Trophoblast cell (in vitro differentiated cells and primary cell): ENCODE measurements at places on chromosomes 2 and 18.

DNA sequence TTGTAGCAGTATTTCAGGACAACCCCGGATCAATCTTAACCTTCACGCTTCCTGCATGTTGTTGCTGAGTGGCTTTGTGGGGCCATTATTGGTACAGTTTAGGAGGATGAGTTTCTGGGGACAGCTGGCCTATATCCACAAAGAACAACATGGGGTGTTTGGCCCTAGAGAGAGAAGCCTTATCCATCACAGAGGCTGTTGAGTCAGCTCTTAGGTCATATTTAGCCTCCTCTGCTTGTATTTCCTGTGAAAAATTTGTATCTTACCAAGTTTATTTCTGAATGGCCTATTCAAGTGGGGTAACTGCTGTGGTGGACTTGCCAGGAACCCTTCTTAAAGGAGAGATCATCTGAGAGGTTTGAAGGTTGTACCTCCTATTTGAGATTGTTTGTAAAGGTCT, 77.6 kb downstream of the MAP4K4 start:
- H3K27me3 ChIP-seq, result no peaks in the 10 kb centered on the region
- H3K4me1 ChIP-seq, result peaks cover 27% of the 10 kb centered on the region
- no peak for DNase-seq
- no peaks in the 10 kb centered on the region for H3K36me3 ChIP-seq
- no peak overlapping the region for H3K27ac ChIP-seq
- no peak overlapping the region for H3K4me3 ChIP-seq

DNA sequence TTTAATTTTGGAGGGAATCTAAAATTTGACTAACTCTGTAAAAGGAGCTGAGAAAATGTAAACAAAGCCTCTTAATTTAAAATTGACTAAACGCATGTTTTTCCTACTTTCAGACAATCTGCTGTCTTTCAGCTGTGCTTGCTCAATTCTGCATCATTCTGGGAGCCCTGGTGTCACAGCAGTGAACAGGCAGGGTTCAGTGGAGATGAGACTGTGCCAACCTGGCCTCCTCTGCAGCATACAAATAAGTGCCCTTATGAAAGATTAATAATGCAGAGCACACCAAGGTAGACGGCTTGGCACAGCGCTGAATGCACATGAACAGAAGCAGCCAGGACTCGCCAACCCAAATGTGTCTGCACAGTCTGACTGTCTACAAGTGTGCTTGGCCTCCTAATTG, 222.0 kb upstream of the CHAC2 start:
- H3K27ac ChIP-seq, result no peak overlapping the region
- H3K27me3 ChIP-seq, result no peaks in the 10 kb centered on the region
- H3K36me3 ChIP-seq, result no peaks in the 10 kb centered on the region
- H3K4me3 ChIP-seq, result no peak overlapping the region
- no peak for DNase-seq

GRCh38 chr18:56804395-56804794, 153.2 kb downstream of the WDR7 start:
- H3K27me3 ChIP-seq, result no peaks in the 10 kb centered on the region
- DNase-seq, result no peak
- no peak overlapping the region for H3K4me3 ChIP-seq
- H3K36me3 ChIP-seq, result no peaks in the 10 kb centered on the region

- no peaks in the 10 kb centered on the region for H3K4me1 ChIP-seq
- no peak overlapping the region for H3K4me3 ChIP-seq
- no peak overlapping the region for H3K27ac ChIP-seq
- no peak for DNase-seq
- no peaks in the 10 kb centered on the region for H3K36me3 ChIP-seq
Measured at GRCh38 chr2:213241817-213242216, 42.4 kb upstream of the SPAG16 start.

DNA sequence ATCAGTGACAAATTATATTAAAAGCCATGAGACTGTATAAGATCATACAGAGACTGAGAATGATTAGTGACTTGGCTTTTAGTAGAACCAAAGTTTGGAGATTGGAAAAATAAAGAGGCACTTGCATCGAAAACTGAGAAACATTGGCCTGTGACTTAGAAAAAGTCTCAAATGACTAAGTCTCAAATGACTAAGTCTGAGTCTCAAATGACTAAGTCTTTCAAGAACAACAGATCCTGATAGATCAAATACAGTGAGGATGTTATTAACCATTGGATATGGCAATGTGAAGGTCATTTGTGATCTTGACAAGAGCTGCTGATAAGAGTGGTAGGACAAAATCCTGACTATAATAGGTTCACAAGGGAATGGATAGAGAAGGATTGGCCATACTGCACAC, 135.5 kb upstream of the FANCL start:
- no peaks in the 10 kb centered on the region for H3K4me1 ChIP-seq
- H3K27ac ChIP-seq, result no peak overlapping the region
- H3K36me3 ChIP-seq, result no peaks in the 10 kb centered on the region
- H3K4me3 ChIP-seq, result no peak overlapping the region

DNA sequence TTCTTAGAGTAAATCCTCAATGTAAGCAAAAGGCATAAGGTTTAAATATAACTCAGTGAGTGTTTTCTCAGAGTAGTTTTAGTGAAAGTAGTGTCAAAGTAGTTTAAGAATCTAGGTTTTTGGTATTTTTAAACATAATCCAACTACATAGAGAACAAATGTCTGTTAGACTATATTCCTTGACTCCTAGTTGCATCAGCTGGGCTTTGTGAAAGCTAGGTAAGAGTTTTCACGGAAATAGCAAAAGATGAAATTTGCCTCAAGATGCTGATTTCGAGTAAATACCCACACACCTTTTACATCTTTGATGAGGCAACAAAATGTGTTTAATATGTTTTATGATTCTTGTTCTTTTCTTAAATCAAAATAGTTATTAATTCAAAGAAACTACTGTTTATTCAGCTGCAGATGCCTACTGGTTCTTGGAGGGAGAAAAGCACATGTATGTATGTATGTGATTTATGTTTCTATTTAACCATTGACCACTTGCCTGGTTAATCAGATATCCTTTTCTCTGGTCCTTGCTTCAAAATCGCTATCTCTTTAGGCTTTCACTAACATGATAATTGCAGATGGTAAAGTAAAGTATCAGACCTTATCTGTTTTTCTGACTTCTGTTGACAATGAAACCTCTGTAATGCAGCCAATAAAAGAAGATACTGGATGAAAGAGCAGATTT, 117.4 kb upstream of the NOSTRIN start:
- no peak for DNase-seq
- no peaks in the 10 kb centered on the region for H3K4me1 ChIP-seq
- H3K4me3 ChIP-seq, result no peak overlapping the region
- H3K36me3 ChIP-seq, result no peaks in the 10 kb centered on the region
- no peak overlapping the region for H3K27ac ChIP-seq
- no peaks in the 10 kb centered on the region for H3K27me3 ChIP-seq

GRCh38 chr2:128375454-128375853, 56.8 kb upstream of the HS6ST1 start:
- H3K4me3 ChIP-seq, result no peak overlapping the region
- no peak for DNase-seq
- H3K36me3 ChIP-seq, result no peaks in the 10 kb centered on the region
- no peak overlapping the region for H3K27ac ChIP-seq
- H3K27me3 ChIP-seq, result no peaks in the 10 kb centered on the region
- H3K4me1 ChIP-seq, result peaks cover 35% of the 10 kb centered on the region

DNA sequence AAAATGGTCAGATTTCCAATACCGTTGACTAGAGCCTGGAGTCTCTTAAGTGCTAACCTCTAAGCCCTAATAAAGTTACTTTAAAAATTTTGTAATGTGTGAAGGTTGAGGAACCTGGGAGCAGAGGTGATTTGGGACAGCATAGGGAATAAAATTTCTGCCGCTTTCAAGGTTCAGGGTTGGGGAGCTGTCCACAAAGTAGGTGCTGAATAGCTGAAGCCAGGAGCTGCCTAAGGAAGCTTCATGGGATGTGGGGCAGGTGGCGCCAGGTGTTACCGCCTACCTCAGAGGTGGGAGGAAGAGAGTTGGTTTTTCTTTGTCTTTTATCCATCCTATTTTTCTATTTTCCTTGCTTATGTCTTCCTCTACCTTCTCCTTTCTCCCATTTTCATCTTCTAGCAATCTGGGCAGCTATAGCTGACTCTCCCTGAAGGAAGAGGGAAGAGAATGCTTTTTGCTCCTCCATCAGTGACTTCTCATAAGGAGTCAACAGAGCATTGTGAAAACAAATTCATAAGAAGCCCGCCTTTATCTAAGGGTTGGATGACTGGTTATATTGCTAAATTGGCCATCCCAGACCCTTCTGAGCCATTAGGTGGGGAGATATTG, 178.7 kb downstream of the CLIP4 start:
- H3K27me3 ChIP-seq, result no peaks in the 10 kb centered on the region
- H3K27ac ChIP-seq, result no peak overlapping the region
- no peaks in the 10 kb centered on the region for H3K4me1 ChIP-seq
- H3K4me3 ChIP-seq, result no peak overlapping the region
- DNase-seq, result peak; percentile 37

DNA sequence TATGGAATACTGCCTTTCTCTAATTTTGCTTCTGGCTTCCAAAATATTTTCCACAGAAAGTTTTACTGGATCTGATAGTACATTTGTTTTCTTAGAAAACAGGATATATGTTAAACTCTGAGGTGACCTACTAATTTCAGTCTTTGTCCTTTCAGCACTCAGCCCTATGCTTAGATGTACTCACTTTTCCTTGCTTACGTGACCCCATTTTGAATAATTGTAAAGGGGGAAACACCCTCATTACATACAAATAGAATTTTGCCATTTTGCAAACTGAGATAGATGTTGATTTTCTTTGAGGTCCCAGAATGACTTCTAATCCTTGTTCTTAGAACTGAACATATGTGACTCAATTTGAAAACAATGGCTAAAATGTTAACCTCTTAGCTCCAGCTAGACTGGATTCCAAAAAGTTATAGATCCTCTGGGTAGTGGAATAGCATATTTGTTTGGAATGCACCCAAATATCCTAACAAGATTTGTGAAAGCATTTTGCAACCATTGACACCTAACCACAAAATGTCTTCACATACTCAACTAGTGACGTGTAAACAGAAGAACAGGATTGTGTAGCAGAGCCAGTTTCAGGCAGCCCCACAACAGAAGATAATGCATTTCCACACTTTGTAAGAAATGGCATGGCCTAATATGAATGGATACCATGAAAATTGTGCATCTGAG, 44.8 kb upstream of the EHBP1 start:
- no peak overlapping the region for H3K4me3 ChIP-seq
- no peaks in the 10 kb centered on the region for H3K36me3 ChIP-seq
- no peaks in the 10 kb centered on the region for H3K27me3 ChIP-seq
- H3K27ac ChIP-seq, result peak overlapping the region; percentile 68
- peak; percentile 71 for DNase-seq

GRCh38 chr18:49041435-49042245, 90.9 kb upstream of the SMAD7 start:
- H3K4me1 ChIP-seq, result no peaks in the 10 kb centered on the region
- no peak overlapping the region for H3K27ac ChIP-seq

GRCh38 chr2:142878031-142878678, 691 bp downstream of the KYNU start:
- no peak for DNase-seq
- no peaks in the 10 kb centered on the region for H3K4me1 ChIP-seq
- no peak overlapping the region for H3K4me3 ChIP-seq
- no peaks in the 10 kb centered on the region for H3K36me3 ChIP-seq
- no peaks in the 10 kb centered on the region for H3K27me3 ChIP-seq
- H3K27ac ChIP-seq, result no peak overlapping the region

GRCh38 chr2:137437386-137437785, 526.9 kb upstream of the HNMT start:
- no peaks in the 10 kb centered on the region for H3K4me1 ChIP-seq
- H3K4me3 ChIP-seq, result no peak overlapping the region
- no peaks in the 10 kb centered on the region for H3K36me3 ChIP-seq
- no peak overlapping the region for H3K27ac ChIP-seq
- no peak for DNase-seq
- no peaks in the 10 kb centered on the region for H3K27me3 ChIP-seq

DNA sequence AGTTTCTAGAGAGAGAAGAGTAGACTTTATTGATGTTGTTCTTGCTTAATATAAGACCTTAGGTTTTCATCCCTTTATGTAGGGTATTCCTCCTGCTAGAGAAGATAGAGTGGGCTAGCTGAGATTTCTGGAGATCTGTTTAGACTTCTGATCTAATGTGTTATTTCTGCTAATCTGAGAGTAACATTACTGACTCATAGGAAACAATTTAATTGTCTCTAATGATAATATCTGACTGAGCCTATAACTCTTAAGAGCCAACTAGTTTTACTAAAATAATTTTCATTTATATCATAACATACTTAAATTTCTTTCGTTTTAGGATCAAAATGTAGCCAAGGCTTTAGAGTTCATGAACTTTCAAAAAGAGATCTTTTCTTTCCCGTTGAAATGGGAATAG, 618.7 kb upstream of the ZEB2 start:
- no peak overlapping the region for H3K27ac ChIP-seq
- H3K4me1 ChIP-seq, result no peaks in the 10 kb centered on the region
- no peaks in the 10 kb centered on the region for H3K36me3 ChIP-seq
- no peak for DNase-seq
- H3K27me3 ChIP-seq, result no peaks in the 10 kb centered on the region
- H3K4me3 ChIP-seq, result no peak overlapping the region

DNA sequence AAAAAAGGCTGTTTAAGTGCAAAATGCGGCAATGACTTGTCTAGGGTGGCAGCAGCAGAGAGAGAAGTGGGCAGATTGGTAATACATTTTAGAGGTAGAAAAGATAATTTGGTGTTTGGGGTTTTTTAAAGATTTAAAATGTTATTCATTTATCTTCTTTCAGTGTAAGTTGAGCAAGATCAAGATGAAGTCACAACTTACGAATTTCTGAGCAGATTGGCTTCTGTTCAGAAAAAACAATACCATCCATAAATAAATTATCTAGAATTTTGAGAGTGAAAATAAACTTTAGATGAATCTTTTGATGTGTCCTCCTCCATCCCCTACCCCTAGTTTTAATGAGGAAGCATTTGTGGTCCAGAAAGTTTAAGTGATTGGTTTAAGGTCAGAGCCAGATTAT, 47.9 kb upstream of the FAM171B start:
- no peak for DNase-seq
- no peak overlapping the region for H3K27ac ChIP-seq
- no peaks in the 10 kb centered on the region for H3K4me1 ChIP-seq
- no peak overlapping the region for H3K4me3 ChIP-seq
- no peaks in the 10 kb centered on the region for H3K27me3 ChIP-seq
- H3K36me3 ChIP-seq, result peaks cover 33% of the 10 kb centered on the region

- no peak overlapping the region for H3K27ac ChIP-seq
- no peak overlapping the region for H3K4me3 ChIP-seq
- DNase-seq, result no peak
- no peaks in the 10 kb centered on the region for H3K27me3 ChIP-seq
Measured at GRCh38 chr2:134259571-134259970, 5.7 kb downstream of the MGAT5 start.

GRCh38 chr2:83782122-83782521, 677.0 kb downstream of the SUCLG1 start:
- H3K4me1 ChIP-seq, result no peaks in the 10 kb centered on the region
- H3K27me3 ChIP-seq, result no peaks in the 10 kb centered on the region
- H3K36me3 ChIP-seq, result no peaks in the 10 kb centered on the region
- no peak overlapping the region for H3K4me3 ChIP-seq
- no peak for DNase-seq

- H3K4me1 ChIP-seq, result peaks cover 14% of the 10 kb centered on the region
- no peak overlapping the region for H3K27ac ChIP-seq
- H3K4me3 ChIP-seq, result no peak overlapping the region
- no peak for DNase-seq
- no peaks in the 10 kb centered on the region for H3K36me3 ChIP-seq
Measured at GRCh38 chr2:147541314-147541713, 303.5 kb upstream of the ACVR2A start.
